ENCODE measurements at places on chromosomes 2 and 18. TPM values are rescaled to one million over a fixed set of nuclear protein-coding genes. Genes with fewer than 3 reads are reported as not detected.

DNA sequence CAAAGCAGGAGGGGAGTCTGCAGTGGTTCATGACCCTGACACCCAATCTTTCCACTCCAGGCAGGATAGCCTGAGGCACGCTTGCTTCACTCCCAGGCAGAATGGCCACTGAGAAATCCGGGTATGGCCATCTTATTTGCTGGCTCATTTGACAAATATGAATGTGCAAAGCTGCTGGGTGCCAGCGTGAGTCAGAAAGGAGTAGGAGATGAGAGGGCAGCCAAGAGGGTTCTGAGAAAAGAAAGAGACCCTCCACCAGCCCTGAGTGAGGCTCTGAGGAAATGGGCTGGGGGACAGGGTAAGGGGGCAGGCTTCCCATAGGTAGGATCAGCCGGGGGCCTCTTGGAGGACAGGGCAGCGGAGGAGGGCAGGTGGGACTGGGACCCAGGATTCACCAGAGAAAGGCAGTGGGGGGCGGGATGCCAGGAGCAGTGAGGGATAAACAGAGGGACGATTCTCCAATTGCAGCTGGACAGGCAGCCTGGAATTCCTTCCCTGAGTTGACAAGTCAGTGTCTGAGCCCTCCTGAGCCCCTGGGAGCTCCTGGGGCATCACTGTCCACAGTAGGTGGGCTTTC lies 15.2 kb downstream of the RAMP1 start:
- ATAC-seq, result no peak

GRCh38 chr2:151669585-151670081 lies 64.6 kb downstream of the NEB start:
- ATAC-seq, result peak; percentile 83

Gene C1QL2
- not detected for total RNA-seq

- no peak for ATAC-seq
Measured at GRCh38 chr2:178899656-178900055, 92.4 kb upstream of the TTN start.

Gene IL1RN
- total RNA-seq, result 12.8 TPM

GRCh38 chr2:217160103-217160743 lies 300.4 kb upstream of the TNP1 start:
- ATAC-seq, result no peak

DNA sequence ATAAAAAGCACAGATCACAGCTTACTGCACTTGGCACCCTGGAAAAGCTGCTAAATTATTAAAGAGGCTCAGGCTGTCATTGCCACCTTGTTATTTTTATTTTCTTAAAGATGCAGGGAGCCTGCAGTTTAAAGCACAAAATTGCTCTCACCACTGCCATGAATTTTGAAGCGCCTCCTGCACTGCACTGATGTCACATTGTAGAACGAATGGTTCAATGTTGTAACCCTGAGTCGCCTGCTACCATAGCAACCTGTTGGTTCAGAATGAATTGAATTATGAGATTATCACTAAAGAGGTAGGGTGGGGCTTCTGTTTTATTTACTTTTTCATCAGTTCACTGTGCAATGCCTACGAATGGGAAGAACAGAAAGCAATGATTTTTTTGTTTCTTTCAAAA lies 16.5 kb downstream of the SCG2 start:
- ATAC-seq, result no peak

- ATAC-seq, result no peak
Measured at GRCh38 chr2:241768850-241769249, 7.8 kb upstream of the GAL3ST2 start.
